Stimulated activated CD4-positive, alpha-beta T cell treated with anti-CD3 and anti-CD28 coated beads, Interleukin-4, amount 100 ng/mL, for 4 hours (primary cell): ENCODE measurements at places on chromosomes 16 and 17.

- no peak for DNase-seq
Measured at GRCh38 chr16:58269526-58269925, 25.3 kb downstream of the PRSS54 start.

DNA sequence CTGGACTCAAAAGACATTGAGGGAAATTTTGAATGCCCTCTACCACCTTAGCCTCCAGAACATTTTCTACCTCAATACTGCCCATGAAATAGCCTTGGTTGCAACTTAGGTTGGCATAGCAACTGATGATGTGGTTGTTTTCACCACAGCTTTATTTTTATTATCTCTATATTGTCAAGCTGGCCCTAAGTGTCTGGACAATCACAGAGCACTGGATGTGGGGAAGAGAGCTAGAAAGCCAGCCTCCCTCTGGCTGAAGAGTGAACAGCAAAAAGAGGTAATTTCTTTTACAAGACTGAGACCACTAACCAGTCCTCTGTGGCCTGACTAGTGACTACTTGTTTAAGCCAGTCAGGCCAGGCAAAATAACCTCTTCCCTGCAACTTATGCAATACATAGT, 159.6 kb downstream of the HS3ST2 start:
- DNase-seq = no peak

GRCh38 chr17:80029258-80029974, 6.3 kb downstream of the TBC1D16 start:
- DNase-seq = no peak

- DNase-seq = no peak
Measured at GRCh38 chr16:66311306-66311705, 55.2 kb upstream of the CDH5 start.

DNA sequence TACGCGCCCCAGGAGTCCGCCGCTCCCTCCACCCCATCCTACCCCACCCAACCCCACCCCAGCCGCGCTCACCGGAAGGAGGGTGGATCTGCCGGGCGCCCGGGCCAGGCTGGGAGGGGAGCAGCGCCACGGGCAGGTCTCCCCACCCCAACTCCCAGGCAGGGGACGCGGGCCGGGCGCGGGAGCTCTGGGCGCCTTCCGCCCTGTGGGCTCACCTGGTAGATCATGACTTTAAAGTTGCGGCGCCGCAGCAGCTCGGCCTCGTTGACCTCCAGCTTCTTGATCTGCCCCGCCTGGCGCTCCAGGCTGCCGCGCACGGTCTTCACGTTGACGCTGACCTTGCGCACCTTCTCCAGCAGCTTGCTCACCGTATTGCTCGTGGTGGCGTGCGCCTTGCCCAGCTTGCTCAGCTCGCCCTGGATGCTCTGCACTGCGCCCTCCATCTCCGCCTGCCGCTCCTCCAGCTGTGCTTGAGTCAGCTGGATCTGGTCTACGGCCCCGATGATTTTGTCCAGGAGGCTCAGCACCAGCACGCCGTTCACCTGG, 571 bp downstream of the CAVIN1 start:
- peak; percentile 25 for DNase-seq

GRCh38 chr17:45731459-45731858, 52.7 kb upstream of the CRHR1 start:
- no peak for DNase-seq

- DNase-seq = no peak
Measured at GRCh38 chr17:44559634-44560554, 2.6 kb downstream of the FZD2 start.
